ENCODE measurements at places on chromosomes 6 and 20.

DNA sequence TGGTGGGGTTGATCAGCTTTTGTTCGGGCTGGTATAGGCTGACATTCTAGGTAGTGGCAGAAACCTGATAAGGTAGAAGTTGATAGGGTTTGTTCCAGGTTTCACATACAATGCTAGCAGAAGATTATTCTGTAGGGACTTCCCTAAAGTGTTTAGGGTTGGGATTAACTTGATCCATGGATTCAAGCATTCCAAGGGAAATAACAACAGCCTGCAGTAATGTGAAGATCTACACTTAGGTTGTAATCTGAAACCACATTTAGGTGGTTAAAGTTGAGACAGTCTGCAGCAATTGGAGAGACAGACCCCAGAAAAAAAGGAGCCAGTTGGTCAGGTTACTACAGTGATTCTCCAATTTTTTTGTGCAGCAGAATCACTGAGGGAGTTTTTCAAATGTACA lies 56.1 kb downstream of the GJA1 start:
- DNase-seq: no peak

GRCh38 chr6:44339763-44340625 lies 2.5 kb upstream of the SPATS1 start:
- DNase-seq: no peak

GRCh38 chr6:126118058-126118755 lies 131.9 kb downstream of the TRMT11 start:
- DNase-seq: no peak

GRCh38 chr6:166691199-166691598 lies 64.1 kb upstream of the RPS6KA2 start:
- DNase-seq: no peak

DNA sequence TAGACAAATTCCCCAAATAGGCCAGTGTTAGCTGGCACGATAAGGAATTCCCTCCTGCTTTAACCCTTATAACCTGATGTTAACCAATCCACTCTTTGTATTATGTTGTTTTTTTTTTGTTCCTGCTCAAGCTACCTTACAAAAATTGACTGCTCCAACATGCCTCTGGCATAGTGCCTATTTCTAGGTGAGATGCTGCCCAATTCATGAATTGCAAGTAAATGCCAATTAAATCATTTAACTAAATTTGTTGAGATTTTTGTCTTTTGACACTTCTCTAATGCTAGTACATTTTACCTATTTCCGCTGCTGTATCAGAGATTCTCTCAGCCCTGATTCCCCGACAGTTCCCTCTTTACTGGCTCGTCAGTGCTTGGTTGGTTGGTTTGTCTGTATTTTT lies 66.5 kb downstream of the HECA start:
- no peak for DNase-seq

DNA sequence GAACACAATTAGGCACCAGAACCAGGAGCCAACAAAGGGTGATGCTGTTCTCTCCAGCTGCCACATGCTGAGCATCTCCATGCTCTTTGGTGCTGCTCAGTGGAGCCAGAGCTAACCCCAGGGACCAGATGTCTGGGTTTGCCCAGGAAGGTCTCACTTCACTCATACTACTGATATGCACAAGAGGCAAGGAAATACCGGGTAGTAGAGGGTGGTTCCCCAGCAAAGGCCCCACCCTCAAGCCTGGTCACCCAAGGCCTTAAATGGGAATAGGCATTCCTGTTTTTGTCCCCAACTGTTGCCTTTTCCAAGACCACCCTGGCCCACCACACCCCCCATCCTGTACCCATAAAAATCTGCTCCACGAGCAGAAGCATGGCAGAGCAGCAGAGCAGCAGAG lies 204.5 kb upstream of the TAB2 start:
- no peak for DNase-seq

GRCh38 chr6:78867020-78867369 lies 356 bp upstream of the IRAK1BP1 start:
- DNase-seq: no peak

GRCh38 chr6:163974322-163974721 lies 559.8 kb downstream of the QKI start:
- no peak for DNase-seq

- no peak for DNase-seq
Measured at GRCh38 chr20:43450841-43451799, 6.6 kb upstream of the SRSF6 start.

- DNase-seq: no peak
Measured at GRCh38 chr6:161906571-161906970, 632.7 kb upstream of the AGPAT4 start.

DNA sequence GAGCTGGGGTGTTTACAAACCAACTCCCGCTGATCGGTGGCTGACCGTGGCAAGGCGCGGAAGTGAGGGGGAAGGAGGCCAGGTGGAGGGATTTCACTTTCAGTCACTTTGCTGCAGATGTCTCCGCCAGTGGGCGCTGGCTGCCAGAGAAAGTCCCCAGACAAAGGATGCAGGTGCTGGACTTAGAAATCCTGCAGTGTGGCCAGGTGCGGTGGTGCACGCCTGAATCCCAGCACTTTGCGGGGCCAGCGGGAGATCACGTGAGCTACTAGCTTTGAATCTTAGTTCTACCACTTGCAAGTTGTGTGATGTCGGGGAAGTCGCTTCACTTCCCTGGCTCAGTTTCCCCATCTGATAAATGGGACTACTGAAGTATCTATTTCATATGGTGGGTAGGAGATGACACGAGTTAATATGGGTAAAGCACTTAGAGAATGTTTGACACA lies 180.4 kb downstream of the ZNF217 start:
- no peak for DNase-seq

DNA sequence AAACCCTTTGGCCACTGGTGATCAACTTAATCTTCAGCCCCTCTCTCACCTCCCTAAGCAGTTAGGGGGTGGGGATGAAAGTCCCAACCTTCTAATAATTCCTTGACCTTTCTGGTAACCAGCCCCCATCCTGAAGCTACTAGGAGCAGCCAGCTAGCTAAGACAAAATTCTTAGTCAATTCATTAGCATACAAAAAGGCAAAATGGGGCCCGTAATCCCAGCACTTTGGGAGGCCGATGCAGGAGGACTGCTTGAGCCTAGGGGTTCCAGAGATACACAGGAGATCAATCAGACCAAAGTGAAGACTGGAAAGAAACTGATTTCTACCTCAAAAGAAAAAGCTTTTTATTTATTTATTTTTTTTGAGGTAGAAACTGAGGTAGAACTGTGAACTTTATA lies 1.8 kb downstream of the ASCC3 start:
- no peak for DNase-seq

- DNase-seq: no peak
Measured at GRCh38 chr6:7992002-7992815, 72.0 kb downstream of the BLOC1S5 start.

GRCh38 chr6:165827190-165827518 lies 164.1 kb upstream of the PDE10A start:
- no peak for DNase-seq

- no peak for DNase-seq
Measured at GRCh38 chr6:143279385-143279784, 171.1 kb downstream of the ADAT2 start.

Measured in NCI-H1048 (cell line).